ENCODE measurements at places on chromosomes 2 and 18.

DNA sequence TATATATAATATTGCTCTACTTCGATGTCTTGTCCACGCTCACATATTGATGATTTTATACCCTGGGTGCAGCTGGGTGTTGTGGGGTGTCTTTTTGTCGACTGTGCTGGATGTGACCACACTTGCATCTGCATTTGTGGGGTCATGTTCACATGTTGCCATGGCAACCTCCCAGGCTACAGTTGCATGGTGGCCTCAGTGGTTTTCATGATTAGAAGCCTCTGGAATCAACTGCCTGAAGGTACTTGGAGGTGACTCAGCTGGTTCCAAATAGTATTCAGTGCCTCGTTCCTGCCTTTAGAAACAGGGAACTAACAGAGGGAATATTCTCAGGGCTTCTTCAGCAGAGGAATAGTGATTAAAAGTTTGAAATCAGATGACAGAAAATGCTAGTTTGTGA lies 166.3 kb upstream of the NYAP2 start:
- DNase-seq, result no peak

- DNase-seq, result no peak
These were observed 519.7 kb downstream of the SOCS6 start for GRCh38 chr18:70808481-70809056.

- no peak for DNase-seq
These were observed 194.4 kb downstream of the SLC8A1 start for GRCh38 chr2:40257340-40258134.

DNA sequence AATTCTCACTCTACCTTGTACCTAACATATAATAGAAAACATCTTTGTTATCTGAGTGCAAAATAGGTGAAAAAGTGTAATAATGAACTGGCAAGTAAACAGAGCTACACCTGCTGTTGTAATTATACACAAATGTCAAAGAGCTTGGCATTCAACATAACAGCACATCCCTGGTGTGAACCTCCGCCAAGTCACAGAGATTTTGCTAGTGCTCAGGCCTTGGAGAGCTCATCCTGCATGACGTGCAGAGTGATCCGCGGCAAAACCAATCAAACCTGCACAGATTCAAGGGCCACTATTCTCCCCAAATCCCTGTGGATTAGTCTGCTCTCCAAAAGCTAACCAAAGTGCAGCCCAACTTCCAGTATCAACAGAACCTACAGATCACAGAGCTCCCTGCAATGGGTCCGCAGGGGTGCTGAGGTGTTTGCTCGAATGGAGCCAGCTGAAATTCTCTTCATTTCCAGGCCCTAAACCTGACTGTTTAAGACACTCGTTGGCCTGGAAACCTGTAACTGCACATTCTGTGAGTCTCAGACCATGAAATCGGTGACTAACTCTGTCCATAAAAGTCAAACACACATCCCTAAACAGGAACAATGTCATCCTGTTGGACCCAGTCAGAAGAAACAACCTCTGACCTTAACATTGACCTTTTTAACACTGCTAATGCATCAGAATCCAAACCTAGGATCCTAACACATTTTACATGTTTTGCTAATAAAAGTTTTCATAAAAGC lies 111.8 kb downstream of the EPB41L3 start:
- no peak for DNase-seq

- DNase-seq, result no peak
These were observed 1.4 kb downstream of the ALMS1 start for GRCh38 chr2:73386894-73387636.

GRCh38 chr2:64324746-64325410 lies 129.1 kb upstream of the LGALSL start:
- DNase-seq, result no peak

Measured in stimulated activated CD8-positive, alpha-beta memory T cell treated with anti-CD3 and anti-CD28 coated beads, Interleukin-4, amount 100 ng/mL, for 24 hours (primary cell).